Myocyte (in vitro differentiated cells): ENCODE measurements at places on chromosomes 12 and 14. TPM values are rescaled to one million over a fixed set of nuclear protein-coding genes. Genes with fewer than 3 reads are reported as not detected.

The ZDHHC22 gene
- 0.40 and 1.0 TPM in 2 replicates for total RNA-seq

The KRT83 gene
- total RNA-seq: not detected in 2 replicates

The FOXG1 gene
- not detected in 2 replicates for total RNA-seq

The CEBPE gene
- total RNA-seq: not detected in 2 replicates

The OASL gene
- total RNA-seq: 0.68 and 1.2 TPM in 2 replicates

The DCN gene
- 356 and 491 TPM in 2 replicates for total RNA-seq

The NID2 gene
- 29.7 and 50.9 TPM in 2 replicates for total RNA-seq

The TFCP2 gene
- total RNA-seq: 15.2 and 17.2 TPM in 2 replicates

The TAPBPL gene
- total RNA-seq: 10.9 and 14.0 TPM in 2 replicates

The DDX54 gene
- total RNA-seq: 78.5 and 80.3 TPM in 2 replicates

The TROAP gene
- 1.1 TPM in 1 of 2 replicates, not detected in the other for total RNA-seq

The TSPAN31 gene
- total RNA-seq: 50.7 and 141 TPM in 2 replicates

The MNAT1 gene
- 83.7 and 88.6 TPM in 2 replicates for total RNA-seq

The TAS2R9 gene
- not detected in 2 replicates for total RNA-seq

- no peak for DNase-seq
Observed at GRCh38 chr14:68667313-68667791, 125.5 kb downstream of the ZFP36L1 start.

- DNase-seq: peak; percentile 18
Observed at GRCh38 chr12:69196302-69197288, 42.8 kb upstream of the CPSF6 start.

DNA sequence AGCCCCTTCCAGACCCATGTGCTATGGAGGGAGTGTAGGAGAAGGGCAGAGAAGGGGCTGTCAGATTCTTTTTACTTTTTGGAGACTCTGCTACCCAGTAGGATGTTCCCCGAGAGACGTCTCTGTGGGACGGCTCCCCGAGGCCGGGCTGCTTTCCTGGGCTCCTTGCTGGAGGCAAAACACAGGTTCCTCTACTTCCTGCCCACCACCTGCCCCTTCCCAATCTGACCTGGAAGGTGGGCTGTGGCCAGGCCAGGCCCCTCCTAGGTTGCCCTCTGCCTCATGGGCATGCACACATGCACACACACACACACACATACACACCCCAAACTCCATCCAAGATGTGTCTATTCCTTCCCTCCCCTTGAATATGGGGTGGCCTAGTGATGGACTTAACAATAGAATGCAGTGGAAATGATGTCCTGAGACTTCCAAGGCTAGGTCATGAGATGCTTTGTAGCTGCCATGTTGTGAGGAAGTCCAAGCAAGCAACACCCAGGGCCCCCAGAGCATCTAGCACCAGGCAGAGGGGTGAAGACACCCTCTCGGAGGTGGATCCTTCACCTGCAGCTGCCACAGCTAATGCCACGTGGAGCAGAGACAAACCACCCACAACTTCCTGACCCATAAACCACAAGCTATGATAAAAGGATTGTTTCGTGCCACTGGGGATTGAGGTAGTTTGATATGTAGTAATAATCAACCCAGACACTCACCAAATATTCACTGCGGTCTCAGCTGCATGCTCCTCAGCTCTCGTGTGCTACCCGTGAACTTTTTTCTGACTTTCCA is 1.6 kb upstream of the ASB2 start:
- peak; percentile 51 for DNase-seq

DNA sequence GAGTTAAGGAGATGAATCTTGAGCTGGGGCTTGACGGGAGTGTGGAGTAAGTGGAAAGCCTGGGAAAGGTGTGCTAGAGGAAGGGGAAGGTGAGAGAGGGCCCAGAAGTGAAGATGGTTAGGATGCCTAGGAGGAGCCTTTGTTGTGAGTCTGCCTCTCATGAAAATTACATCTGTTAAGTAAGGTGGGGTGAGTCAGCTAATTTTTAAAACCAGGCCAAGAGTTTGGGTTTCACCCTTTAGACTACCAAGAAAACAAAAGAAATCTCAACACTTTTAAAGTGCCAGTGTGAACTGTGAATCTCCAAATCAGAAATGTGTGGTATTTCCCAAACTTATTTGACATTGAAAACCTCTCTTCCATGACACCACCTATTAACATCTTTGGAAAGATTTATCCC is 185.2 kb downstream of the CRADD start:
- no peak for DNase-seq

DNA sequence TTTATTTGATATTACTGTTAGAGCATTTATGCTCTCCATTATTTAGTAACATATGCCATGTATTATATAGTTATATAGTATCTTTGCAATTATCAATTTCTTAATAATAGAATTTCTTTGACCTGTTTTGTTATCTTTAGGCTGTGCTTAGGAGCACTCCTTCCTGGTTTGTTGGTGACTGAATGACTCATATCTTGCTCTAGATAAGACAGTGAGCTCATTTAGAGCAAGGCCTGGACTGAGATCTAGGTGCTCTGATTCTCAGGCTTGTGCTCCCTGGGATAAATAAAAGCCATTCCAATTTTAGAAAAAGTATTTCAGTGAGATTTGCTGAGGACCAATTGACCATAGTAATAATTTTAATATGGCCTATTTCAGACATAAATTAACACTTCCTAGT is 951.2 kb downstream of the FLRT2 start:
- no peak for DNase-seq

GRCh38 chr14:53491256-53491883 is 338.2 kb upstream of the DDHD1 start:
- peak; percentile 21 for DNase-seq

DNA sequence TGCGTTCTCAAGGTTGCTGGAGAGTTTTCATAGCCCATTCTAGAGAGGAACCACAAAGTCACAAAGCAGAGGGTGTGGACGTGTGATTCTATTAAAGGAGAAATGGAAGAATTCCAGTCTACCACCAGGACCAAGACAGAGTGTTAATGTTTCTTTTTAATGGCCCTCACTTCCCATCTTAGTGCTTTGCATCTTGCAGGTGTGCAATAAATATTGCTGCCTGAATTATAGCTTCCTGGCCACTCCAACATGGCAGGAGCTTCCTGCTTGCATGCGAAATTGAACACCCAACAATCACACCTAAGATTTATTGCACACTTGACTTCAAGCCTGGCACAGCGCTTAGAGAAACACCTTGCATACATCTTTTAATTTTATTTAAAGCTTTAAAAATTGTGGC is 22.4 kb upstream of the PPP1CC start:
- no peak for DNase-seq

GRCh38 chr12:105418821-105419291 is 88.4 kb downstream of the C12orf75 start:
- peak; percentile 35 for DNase-seq

DNA sequence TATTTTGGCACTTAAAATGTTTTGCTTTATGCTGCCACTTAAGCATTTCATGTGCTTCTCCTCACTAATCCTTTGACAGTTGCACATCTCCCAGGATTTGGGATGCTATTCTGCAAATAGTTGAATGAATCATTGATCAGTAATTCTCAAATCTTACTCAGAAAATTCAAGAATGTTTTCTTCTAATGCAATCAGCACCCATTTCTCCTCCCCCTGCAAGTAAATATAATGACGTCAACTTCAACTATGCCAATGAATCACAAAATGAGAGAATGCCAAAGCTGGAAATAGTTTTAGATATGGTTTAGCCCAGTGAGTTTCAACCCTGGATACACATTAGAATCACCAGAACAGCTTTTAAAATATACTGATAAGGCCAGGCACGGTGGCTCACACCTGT is 2.1 kb upstream of the BLOC1S1 start:
- DNase-seq: no peak

- peak; percentile 1 for DNase-seq
Observed at GRCh38 chr12:39300799-39301198, 142.1 kb downstream of the KIF21A start.

DNA sequence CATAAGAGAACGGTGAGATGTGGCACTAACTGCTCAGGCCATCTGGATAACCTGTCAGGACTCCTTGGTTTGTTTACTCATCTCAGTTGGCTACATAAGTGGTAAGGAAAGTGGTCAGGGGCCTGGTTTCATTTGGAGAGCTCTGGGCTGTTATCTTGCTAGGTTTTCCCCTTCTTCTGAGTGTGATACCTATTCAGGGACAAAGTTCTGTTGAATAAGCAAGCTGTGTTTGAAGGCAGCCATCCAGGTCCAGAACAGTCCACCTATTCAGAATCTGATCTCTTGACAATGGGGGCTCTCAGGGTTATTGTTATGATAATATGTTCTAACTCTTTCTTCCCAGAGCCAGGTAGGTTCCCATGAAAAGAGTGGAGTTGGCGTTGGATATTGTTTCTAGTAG is 194.9 kb downstream of the PAH start:
- no peak for DNase-seq

- no peak for DNase-seq
Observed at GRCh38 chr12:97300891-97301290, 161.7 kb upstream of the RMST start.

- DNase-seq: peak; percentile 7
Observed at GRCh38 chr14:30153717-30154116, 226.1 kb upstream of the PRKD1 start.

DNA sequence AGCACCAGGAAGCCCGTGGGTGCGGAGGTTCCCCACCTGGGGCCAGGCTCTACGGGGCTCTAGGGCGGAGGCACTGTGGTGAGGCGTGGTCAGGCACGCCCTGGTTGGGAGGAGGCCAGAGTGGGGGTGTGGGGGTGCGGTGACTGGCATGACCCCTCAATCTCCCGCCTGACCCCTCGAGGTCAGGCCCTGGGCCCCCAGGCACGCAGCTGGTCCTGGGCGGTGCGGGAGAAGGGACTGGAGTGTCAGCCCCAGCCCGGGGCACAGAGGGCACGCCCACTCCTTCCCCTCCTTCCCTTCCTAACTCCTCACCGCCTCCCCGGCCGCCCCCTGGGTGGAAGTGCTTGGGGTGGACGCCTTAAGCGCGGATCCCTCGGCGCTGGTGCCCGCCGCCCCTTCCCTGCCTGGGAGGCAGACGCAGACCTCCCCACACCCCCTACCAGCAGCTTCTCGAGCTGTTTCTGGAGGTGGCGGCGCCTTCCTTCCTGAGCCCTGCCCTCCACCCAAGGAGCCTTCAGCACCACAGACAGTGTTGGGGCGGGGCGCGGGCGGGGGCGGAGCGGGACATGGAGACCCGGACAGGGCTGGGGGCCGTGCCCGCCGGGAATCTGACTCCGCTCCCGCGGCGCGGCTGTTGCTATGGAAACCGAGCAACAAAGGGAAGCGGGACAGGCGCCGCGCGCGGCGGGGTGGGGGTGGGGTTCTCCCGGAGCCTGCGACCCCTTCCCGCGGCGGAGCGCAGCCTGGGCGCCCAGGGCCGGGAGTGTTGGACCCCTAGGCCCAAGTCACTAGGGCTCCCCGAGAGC is 741 bp upstream of the CRIP2 start:
- DNase-seq: peak; percentile 95

GRCh38 chr12:124566997-124567672 is at the start of gene NCOR2:
Gene NCOR2, minus strand, starts transcription at chr12:124567612. Its CDS starts 72,361 bp downstream, at chr12:124495251.
- no peak for DNase-seq

GRCh38 chr12:49344486-49345050 is 2.1 kb upstream of the DNAJC22 start:
- no peak for DNase-seq

DNA sequence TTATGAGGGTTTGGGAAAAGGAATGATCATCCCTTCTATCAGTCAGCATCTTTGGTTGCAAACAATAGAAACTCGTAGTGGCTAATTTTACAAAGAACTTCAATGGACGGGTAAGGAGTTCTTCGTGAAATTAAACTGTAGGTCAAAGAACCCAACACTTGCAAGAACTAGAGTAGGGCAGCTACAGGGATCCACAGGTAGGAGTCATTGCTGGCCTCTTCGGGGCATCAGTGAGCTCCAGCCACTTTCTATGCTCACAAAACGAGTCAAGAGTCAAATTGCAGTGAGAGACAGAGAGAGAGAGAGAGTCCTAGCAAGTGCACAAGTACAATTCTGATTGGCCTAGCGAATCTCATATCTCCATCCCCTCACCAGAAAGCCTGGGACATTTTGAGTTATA is 29.9 kb upstream of the OTX2 start:
- no peak for DNase-seq

DNA sequence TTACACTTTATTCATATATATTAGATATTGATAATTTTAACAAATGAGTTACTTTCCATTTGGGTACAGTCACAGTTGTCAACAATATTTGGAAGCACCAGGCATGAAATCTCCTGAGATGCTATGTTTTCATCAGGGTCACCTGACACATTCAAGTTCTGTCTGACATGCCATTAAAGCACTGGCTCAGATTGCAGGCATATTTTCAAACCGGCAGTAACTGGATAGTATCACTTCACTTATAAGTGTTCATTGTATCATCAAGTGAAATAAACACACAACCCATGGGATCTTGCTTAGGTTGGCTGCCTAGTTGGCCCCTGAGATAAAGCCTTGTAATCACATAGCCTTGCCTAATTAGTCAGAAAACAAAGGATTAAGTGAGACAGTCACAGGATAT is 4.8 kb downstream of the IFNG start:
- DNase-seq: peak; percentile 18

- DNase-seq: no peak
Observed at GRCh38 chr12:108823804-108824203, 33.6 kb downstream of the SSH1 start.

- no peak for DNase-seq
Observed at GRCh38 chr14:79466938-79467527, 744.3 kb downstream of the DIO2 start.

DNA sequence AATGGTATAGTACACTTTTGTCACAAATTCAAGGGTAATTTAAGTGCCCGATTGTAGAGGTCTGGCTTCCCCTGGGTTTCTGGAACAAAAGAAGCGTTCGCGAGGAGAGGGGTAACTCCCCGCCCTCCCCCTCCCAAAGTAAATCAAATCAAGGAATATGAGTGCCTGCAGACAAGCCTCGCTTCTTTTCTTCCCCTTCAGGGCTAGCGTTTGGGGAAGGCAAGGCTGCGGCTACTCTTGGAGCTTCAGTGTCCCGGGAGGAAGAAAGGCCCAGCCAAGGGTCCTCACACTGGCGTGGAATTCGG is 456 bp upstream of the TMPO start:
- no peak for DNase-seq

DNA sequence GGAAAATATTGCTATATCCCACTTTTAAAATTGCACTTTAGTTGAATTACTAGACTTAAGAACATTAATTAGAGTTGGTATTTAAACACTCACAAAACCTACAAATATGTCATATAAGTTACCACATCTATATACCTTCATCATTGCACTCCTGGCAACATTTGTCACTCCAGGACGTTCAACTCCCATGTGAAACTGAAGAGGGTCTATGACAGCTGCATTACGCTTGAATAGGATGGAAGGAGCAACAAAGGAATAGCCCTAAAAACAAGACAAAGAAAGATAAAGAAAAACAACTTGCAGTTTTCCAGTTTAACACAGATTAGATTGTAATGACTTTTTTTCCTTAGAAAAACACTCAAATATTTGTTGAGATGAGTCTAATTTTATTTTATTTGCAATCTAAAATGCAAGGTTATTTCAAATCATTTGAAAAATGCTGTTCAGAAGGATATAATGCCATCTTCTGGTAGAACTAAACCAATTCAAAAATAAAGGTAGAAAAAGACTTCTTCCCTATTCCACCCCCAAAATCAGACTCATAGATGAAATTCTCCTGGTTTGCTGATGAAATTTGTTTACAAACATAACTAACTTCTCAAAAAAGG is 84.3 kb upstream of the TTC7B start:
- peak; percentile 9 for DNase-seq
